IPS-NIHi11 (cell line): ENCODE measurements at places on chromosomes 4 and X.

GRCh38 chr4:84378983-84379382 lies 120.1 kb downstream of the NKX6-1 start:
- DNase-seq = peak; percentile 51

GRCh38 chr4:18318682-18319388 lies 297.3 kb upstream of the LCORL start:
- DNase-seq = no peak

DNA sequence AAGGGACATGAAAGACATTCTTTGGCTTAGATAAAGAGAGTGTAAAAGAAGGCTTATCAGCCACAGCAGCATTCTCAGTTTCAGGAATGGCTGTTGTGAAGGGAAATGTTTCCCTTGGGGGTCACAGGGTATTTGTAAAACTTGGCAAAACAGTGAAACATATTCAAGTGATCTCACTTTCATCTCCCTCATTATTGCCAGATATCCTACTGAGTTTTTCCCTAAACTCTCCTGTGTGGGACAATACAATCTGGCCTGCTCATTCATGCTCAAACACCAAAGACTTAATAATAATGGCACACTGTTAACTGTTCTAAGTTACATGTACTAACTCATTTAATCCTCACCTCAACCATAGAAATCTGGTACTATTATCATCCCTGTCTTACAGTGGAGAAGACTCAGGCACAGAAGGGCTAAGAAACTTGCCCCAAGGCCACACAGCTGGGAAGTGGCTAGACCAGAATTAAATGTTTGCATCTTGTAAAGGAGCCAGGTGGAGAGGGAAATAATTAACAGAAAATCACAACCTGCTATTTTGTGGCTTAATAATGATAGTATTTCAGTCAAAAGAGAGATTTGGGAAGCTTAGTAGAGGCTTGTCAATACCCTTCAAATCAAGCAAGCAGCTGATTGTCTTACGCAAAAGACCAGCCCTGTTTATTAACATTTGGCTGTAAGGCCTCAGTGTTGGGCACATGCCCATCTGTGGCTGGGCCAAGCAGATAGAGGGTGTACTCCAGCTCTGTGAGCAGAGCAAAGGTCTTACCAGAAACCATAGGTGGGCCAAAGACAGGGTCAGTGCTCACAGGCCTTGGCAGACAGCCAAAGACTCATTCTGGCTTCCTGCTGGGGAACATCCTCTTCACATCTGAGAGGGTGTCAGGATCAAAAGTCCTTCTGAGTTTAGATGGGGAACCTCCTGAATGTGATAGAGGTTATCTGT lies 17.3 kb downstream of the SMPX start:
- DNase-seq = no peak

DNA sequence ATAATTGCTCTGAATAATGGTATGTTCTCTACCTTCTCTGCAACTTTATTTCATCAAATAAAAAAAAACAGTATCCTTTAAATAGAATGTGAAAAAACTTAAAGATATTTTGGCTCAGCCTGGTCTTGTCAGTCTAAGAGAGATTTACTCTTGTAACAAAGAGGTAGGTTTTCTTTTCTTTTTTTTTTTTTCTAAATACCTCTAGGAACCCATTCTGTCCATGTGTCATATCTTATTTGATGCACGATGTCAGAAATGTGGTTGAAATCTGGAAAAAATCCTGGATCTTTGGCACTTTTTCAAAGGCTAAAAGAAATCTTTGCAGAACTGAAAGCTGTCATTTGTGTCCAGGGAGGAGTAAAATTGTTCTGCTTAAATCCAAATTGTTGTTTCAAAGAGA lies 17.3 kb upstream of the FGF5 start:
- no peak for DNase-seq

GRCh38 chr4:13656569-13657405 lies 29.3 kb upstream of the BOD1L1 start:
- DNase-seq = peak; percentile 56

GRCh38 chr4:145540235-145540634 lies 58.6 kb downstream of the SMAD1 start:
- no peak for DNase-seq
